ENCODE measurements at places on chromosomes 16 and 17.

DNA sequence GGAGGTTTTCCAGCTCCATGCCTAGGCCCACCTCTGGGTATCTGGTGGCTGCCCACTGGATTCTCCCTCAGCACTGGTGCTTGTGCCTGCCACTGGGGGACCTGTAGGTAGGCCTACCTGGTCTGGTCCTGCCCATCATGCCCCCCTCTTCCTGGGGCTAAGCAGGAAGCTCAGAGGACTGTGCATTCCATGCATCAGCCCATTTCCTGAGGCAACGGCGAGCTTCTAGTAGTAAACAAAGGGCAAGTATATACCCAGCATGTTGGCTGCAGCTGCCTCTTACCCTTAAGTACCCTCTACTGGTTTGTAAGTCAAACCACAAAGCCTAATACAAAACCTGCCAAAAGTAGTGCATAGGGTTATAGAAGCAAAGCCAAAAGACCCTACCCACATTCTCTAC is 37.5 kb downstream of the SDR42E1 start:
- no peak for DNase-seq

GRCh38 chr16:78744099-78744498 is 644.6 kb downstream of the WWOX start:
- no peak for DNase-seq

DNA sequence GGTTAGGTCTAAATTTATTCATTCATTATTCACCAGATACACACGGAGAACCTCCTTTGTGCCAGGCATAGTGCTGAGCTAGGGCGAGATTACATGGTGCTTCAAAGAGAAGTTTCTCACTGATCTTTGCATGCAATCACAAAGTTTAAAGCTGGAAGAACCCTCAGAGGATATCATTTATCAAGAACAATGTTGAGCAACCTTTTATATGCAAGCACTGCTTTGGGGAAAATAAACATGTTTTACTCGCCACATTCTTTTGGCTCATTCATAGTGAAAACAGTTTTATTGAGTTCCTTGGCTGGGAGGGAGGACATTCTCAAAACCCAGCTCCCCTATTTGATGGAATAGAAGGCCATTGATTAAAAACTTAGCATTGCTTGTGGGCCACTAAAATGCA is 49.8 kb upstream of the XYLT1 start:
- DNase-seq = peak; percentile 47

DNA sequence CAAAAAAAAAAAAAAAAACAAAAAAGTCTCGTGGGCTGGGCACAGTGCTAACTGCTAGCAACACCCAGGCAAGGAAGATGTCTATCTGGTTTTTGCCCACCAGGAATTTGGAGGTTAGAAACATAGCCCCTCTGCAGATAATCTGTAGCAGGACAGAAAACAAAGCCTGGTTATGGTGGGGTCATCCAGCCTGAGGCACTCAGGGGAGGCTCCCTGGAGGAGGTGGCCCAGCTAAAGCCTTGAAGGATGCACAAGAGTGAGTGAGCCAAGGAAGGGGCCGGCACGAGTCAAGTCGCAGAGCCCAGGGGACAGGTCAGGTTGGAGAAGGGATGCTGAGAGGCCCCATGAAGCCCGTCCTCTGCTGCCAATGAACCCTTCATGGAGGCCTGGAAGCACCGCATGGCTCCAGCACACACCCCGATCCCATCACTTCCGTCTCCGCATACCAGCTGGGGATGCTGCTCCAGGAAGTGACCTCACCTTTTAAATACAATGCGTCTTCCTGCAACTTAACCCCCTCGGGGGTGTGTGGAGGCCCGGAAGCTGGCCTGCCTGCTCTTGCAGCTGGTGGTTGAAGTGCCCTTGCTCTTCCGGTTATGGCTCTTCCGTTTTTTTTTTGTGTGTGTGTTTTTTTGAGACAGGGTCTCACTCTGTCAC is 86.5 kb downstream of the ENGASE start:
- no peak for DNase-seq

DNA sequence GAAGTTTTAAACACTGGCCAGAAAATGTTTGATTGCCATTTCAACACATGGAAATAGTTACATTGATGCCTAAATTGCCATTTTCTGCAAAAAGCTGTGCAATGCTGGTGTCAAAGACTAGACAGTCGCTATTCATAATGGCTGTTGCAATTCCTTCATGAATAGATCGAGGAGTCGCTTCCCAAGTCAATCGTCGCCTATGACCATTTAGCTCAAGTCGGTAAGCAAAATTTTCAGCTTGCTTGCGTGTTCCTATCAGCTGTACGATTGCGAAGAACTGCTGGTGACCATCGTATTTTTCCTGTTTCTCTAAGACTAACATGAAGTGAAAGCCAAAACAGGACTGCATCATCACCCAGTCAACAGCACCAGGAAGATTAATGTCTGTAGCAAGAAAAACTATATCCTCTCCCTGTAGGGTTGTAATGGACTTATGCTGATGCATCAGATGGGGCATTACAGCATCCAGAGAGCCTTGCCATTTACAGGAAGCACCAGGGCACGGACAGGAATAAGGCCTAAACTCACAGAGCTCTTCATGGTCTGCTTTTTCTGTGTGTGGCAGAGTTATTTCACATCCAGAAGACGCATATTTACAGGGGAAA is 23.6 kb downstream of the SIAH1 start:
- DNase-seq = no peak

DNA sequence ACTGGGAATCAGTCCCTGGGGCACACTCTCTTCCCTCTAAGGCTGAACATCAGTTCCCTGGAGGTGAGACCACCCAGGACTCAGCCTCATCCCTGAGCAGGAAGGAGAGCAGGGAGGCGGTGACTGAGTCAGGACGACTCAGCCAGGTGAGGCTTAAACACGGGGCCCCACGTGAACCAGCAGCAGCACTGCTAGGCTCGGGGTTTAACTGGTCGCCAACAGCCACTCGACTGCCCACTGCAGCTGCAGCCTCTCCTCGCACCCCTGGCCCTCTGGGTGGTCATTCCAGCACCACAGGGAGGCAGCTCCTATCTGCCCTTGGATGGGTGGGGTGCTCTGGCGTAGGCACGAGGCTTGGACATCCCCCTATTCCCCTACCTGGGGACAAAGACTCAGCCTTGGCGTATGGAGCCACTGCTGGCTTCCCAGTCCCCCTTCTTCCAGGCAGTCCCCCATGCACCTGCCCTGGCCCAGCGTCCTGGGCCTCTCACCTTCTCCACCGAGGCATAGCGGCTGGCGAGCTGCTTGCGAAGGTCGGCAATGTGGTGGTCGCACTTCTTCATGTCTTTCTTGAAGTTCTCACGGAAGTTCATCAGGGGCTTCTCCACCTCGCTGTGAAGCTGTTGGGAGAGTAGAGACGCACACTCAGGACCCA is 21.2 kb upstream of the RCVRN start:
- DNase-seq = no peak

- DNase-seq = no peak
Measured at GRCh38 chr17:44501866-44502375, 1.3 kb downstream of the GPATCH8 start.

DNA sequence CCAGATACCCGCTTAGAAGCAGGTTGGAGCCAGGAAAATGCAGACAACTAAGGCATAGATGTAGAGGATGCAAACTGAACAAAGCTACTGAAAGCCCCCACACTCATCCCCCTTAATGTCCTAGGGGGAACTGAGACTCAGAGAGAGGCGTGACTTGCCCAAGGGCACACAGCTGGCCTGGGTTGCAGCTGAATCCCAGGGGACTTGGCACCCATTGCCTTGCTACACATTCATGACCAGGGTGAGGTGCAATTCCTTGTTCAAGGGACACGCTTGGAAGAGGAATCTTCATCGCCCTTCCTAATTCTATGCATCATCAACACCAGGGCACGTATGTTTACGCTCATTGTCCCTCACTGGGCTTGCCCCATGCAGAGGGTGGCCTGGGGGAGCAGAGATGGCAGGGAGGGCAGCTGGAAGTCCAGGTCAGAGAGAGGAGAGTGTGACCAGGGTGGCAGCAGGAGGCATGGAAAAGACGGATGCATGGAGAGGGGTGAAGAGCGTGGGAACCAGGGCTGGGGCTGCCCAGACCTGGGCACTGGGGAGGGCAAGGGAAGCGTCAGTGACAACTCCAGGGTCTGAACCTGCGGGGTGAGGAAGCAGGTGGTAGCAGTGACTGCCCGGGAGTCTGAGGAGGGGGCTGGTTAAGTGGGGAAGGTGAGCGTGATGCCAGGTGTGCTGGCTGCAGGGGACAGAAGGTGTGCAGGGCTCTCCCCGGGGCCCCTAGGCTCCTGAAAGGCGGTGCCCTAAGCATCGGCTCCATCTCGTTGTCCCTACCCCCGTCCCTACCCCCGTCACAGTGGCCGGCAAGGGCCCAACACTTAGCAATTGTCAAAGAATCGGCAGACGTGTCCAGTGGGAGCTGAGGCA is 267.1 kb upstream of the TNRC6C start:
- DNase-seq = no peak

- DNase-seq = no peak
Measured at GRCh38 chr16:53094013-53094630, 39.3 kb downstream of the CHD9 start.

GRCh38 chr17:1002771-1003555 is 6.0 kb downstream of the TIMM22 start:
- DNase-seq = no peak

GRCh38 chr16:67552476-67552875 is 9.8 kb upstream of the CTCF start:
- no peak for DNase-seq

DNA sequence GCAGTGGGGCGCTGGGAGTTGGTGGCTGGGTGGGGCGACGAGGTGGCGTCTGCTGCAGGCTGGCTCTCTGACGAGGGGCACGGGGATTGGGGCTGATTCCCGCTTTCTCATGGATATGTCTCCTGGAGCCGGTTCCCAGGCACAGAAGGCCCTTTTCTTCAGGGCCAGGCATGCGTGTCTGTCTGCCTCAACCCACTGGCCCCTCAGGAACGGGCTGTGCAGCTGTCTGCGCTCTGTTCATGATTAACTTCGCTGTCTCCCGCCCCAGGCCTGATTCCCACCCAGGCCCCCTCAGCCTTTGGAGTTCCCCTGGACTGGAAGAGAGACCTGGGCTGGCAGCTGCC is 53.1 kb downstream of the RAP1GAP2 start:
- no peak for DNase-seq

- DNase-seq = no peak
Measured at GRCh38 chr17:71764505-71764904, 356.3 kb upstream of the SOX9 start.

- no peak for DNase-seq
Measured at GRCh38 chr17:35046740-35047283, 16.7 kb downstream of the RFFL start.

- no peak for DNase-seq
Measured at GRCh38 chr17:83105512-83105911, 26.1 kb downstream of the METRNL start.

GRCh38 chr17:71725811-71726210 is 395.0 kb upstream of the SOX9 start:
- DNase-seq = no peak

DNA sequence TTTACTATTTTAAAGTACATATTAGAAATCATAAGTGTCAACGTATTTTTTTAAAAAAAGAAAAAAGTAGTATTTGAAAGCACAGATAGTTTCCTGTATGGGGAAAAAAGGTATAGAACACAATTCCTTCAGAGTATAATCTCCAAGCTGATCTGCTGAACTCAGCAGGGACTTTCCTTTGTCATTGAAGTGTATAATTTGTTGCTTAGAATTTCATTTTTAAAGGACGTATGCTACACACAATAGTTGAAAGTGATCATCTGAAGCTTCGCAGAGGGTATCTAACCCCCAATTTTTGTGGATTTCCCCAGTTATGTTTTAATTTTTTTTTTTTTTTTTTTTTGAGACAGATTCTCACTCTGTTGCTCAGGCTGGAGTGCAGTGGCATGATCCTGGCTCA is 20.2 kb upstream of the MAPT start:
- no peak for DNase-seq

DNA sequence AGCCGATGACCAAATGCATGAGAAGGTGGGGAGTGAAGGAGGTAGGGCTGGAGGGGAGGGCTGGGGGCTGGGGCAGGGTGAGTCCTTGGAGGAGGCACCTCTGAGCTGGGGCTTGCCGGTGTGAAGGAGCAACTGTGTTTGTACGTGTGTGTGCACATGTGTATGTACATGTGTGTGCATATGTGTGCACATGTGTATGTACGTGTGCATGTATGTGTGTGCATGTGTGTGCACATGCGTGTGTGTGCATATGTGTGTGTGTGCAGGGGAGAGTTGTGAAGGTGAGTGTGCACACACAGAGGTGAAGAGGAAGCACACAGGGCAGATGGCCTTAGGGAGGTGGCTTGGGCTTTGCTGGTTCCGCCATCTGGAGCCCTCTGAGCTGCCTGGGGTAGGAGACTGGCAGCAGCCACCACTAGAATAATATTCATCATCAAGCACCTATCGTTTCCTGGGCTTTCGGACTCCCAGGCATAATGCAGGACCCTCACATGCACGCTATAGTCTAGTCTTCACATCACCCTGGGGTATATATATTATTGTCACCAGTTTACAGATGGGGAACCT is 120.9 kb upstream of the CDC42EP4 start:
- no peak for DNase-seq

GRCh38 chr17:74513987-74514631 is 17.2 kb downstream of the CD300LB start:
- DNase-seq = no peak

GRCh38 chr16:14302031-14302398 is 230.9 kb downstream of the MRTFB start:
- no peak for DNase-seq

DNA sequence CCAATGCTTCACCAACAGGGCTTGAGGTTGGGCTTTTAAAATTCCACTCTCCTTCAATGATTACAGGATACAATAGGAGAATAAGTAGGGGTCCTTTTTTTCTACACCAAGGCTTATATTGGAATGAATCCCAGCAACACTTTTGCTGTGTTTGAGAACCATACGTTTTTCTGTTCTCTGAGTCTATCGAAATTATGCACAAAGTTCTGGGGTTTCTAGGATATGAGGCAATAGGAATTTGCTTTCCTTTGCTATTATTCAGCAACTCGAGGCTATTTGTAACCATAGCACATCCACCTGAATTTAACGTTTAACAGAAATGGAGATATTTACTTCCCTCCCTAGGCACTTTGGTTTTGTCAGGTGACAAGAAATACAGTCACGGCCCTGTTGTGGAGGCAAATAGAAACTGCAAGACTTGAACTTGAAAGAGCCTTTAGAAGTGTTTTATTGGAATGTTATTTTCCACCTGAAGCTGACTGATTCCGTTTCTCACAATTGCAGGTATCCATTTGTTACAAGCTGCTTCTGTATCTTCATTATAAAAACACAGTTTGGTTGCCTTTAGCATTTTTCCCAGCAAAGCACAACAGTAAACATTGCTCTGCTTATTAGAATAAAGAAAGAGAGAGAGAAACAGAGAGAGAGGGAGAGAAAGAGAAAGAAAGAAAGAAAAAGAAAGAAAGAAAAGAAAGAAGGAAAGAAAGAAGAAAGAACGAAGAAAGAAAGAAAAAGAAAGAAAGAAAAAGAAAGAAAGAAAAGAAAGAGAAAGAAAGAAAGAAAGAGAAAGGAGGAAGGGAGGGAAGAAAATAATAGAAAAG is 109.6 kb downstream of the HS3ST3A1 start:
- DNase-seq = no peak

GRCh38 chr17:49987681-49988441 is 7.2 kb downstream of the DLX3 start:
- no peak for DNase-seq

- no peak for DNase-seq
Measured at GRCh38 chr17:18381953-18382245, 4.3 kb downstream of the EVPLL start.

Measured in AG04449 (cell line).